ENCODE measurements at places on chromosomes 6 and 20.
A peak's percentile ranks its signal among the peaks of the same experiment; 100 is the strongest.

GRCh38 chr6:156279261-156279969 lies 497.8 kb upstream of the ARID1B start:
- DNase-seq, result no peak

- DNase-seq, result no peak
These were observed 243.1 kb downstream of the DLL1 start for GRCh38 chr6:170047823-170048222.

DNA sequence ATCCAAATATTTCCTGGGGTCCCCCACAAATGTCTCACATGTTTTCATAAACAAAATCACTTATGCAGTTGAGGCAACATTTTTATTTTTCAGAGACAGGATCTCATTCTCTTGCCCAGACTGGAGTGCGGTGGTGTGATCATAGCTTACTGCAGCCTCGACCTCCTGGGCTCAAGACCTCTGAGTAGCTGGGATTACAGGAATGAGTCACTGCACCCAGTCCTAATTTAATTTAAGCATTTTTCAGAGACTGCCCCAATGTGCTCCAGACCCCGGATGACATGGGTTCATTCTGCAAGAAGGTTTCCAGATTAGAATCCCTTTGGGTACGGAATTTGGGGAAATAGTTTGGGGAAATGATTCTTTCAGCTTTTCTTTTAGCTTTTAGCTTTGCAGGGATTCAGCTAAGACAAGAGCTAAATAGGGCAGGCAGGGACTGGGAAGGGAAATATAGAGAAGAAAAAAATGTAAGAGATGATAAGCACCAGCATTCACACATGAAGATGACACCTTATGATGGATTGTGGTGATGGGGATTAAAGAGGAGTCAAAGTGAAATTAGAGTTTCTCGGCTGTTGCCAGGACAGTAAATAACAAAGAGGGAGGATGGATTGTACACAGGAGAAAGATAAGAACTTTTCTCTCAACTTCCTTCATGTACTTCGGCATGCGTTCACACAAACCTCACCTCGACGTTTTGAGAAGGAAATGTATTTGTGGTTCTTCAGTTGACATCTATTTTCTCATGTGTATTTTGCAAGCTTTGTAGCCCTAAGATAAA lies 169.4 kb upstream of the TAB2 start:
- DNase-seq, result peak; percentile 20

DNA sequence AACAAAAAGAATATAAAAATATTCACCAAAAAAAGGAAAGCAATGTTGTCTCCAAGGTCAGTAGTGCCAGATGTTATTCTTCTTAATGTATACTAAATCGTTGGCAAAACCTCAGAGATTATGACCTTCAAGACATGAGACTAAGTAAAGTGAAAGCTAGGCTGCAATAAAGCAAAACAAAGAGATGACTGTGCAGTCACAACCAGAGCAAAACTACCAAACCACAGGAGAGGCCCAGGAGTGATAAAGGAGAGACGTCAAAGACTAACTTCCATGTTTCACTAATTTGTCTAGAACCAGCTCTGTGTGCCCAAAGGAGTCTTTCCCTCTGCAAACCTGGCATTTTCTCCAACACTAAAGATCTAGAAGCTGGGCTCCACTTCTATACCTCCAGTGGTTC lies 155.9 kb upstream of the POU3F2 start:
- peak; percentile 67 for DNase-seq

GRCh38 chr6:169234634-169235033 lies 19.0 kb downstream of the THBS2 start:
- no peak for DNase-seq

DNA sequence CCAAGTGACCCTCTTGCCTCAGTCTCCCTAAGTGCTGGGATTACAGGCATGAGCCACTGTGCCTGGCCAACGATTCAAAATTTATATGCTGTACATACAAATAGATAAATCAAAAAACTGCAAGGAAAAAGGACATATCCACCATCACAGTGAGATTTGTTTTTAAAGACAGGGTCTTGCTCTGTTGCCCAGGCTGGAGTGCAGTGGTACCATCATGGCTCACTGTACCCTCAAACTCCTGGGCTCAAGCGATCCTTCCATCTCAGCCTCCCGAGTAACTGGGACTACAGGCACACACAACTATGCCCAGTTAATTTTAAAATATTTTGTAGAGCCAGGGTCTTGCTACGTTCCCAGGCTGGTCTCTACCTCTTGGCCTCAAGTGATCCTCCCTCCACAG lies 61.5 kb downstream of the MAP3K7 start:
- no peak for DNase-seq

- DNase-seq, result no peak
These were observed 969.1 kb upstream of the DEFB115 start for GRCh38 chr20:30288346-30288745.

GRCh38 chr6:10874207-10874606 lies 7.6 kb downstream of the GCM2 start:
- no peak for DNase-seq

DNA sequence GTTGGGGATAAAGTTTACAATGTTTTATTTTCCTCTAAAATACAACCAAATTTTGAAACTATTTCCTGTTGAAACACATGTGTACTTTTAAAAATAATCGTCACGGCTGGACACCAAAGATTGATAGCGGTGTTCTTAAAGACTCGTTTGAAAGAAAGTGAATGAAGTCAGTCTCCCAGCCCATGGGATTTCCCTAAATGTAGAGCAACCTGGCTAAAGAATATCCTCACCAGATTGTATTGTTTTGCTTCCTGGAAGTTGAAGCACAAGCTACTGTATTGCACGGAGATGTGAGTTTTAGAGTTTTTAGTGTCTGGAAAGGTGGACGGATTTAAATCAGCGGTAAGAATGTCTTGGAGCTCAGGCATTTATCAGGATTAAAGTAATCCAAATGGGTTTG lies 189.5 kb downstream of the THBS2 start:
- no peak for DNase-seq

DNA sequence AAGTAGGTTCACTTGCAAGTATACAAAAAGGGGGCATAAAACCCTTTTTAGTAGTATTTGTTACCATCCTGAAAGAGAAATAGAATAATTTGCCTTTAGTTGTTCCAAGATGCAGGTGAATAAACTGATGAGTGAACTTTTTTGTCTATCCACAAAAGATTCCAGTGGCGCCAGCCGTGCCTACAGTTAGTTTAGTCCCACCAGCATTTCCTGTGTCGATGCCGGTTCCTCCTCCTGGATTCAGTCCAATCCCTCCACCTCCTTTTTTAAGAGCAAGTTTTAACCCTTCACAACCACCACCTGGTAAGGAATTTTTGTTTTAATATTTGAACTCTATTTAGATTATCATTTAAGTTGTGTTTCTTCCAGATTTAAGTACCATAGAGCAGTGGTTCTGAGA lies 90.9 kb downstream of the SCAF8 start:
- no peak for DNase-seq

DNA sequence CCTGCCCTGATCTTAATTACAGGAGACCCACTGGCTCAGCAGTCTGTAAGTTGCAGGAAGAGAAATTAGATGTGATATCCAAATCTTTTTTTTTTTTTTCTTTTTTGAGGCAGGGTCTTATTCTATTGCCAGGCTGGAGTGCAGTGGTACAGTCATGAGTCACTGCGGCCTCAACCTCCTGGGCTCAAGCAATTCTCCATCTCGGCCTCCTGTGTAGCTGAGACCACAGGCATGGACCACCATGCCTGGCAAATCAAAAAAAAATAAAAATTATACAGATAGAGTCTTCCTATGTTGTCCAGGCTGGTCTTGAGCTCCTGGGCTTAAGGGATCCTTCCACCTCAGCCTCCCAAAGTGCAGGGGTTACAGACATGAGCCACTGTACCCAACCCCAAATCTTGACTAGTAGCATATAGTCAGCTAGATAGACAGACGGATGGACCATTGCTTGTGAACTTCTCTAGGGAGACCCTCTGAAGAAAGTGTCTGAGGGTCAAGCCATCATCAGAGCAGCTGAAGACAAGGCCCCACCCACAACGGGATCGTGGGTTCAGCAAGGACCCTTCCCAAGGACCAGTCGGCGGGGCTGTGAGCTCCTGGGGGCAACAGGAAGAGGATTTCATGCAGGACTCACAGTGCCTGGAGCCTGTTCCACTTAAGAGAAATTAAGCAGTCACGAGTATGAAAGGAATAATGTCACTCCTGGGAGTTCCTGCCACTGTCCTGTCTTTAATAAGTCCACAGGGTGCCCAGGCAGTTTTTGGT lies 222.7 kb downstream of the ANKRD60 start:
- no peak for DNase-seq

GRCh38 chr20:54711071-54711470 lies 235.7 kb downstream of the DOK5 start:
- DNase-seq, result no peak

GRCh38 chr6:7827142-7827541 lies 83.4 kb downstream of the TXNDC5 start:
- no peak for DNase-seq
